Stimulated activated CD8-positive, alpha-beta memory T cell treated with anti-CD3 and anti-CD28 coated beads, Interleukin-12 subunit alpha, Interleukin-12 subunit beta, amount 100 ng/mL, for 4 hours (primary cell): ENCODE measurements at places on chromosomes 6 and 20.

DNA sequence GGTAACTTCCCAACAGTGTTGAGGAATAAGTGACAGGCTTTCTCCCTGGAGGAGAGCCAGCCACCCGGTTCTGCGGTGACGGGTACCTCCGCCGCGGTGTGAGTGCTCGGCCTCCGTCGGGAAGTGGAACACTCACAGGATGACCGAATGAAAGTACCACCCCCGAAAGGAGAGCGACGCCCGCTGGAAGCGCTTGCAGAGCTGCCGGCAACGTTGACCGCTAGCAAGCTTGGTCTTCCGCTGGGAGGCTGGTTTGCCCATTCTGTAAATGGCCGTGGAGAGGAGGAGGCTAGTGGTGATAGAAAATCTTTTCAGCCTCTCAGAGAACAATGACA, 614 bp upstream of the TMEM242 start:
- DNase-seq: peak; percentile 7

DNA sequence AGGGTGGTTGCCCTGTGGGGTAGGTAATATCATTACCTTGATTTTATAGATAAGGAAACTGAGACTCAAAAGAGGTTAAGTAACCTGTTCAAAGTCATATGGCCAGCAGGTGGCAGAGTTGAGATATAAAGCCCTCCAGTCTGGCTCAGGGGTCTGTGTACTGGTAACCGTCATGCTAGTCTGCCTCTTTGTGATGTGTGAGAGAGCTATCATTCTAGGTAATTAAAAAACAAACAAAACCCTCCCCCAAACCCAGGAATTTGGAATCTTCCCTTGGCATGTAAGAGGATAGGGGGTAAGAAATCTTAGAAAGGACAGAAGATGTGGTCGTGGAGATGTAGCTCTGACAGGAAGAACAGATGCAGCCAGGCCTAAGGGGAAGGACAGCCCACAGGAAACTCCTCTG, 206.0 kb downstream of the CDC5L start:
- peak; percentile 10 for DNase-seq

GRCh38 chr20:35497780-35498189, 31.7 kb downstream of the C20orf173 start:
- no peak for DNase-seq

GRCh38 chr20:25258828-25259227, 10.9 kb downstream of the PYGB start:
- no peak for DNase-seq

DNA sequence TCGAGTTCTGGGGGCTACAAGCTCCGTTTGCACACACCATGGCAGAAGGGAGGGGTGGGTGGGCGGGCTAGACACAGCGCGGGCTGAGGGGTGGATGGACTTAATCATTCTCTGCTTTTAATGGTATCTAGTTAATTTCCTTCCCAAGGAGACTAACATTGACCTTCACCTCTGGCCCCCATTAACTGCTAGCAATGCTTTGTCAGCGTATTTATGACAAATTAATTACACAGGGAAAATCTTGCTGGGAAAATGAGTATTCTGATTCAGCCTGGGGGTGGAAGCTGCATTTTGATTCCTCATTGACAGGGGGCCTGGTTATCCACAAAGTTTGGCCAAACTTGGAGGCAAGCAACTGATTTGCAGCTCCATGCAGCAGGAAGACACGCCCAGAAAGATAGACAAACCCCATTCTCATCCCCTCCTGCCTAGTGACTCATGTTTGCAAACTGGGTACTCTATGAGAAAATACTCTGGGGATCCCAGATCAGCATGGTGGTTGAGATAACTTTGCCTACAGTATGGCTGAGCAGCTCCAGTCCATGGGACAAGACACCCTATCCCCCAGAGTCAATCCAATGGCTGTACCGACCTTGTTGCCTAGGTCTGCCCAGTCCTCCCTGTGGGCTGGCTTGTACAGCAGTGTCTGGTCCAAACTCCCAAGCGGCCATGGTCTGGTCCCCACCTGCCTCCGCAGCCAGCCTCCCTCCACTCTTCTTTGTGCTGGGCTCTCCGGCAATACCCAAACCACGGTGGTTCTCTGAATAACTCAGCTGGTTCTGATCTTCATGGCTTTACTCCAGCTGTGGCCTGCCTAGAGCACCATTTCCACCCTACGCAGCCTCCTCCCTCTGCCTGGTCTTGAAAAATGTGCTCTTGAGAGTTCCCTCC, 19.7 kb downstream of the ZBP1 start:
- no peak for DNase-seq

DNA sequence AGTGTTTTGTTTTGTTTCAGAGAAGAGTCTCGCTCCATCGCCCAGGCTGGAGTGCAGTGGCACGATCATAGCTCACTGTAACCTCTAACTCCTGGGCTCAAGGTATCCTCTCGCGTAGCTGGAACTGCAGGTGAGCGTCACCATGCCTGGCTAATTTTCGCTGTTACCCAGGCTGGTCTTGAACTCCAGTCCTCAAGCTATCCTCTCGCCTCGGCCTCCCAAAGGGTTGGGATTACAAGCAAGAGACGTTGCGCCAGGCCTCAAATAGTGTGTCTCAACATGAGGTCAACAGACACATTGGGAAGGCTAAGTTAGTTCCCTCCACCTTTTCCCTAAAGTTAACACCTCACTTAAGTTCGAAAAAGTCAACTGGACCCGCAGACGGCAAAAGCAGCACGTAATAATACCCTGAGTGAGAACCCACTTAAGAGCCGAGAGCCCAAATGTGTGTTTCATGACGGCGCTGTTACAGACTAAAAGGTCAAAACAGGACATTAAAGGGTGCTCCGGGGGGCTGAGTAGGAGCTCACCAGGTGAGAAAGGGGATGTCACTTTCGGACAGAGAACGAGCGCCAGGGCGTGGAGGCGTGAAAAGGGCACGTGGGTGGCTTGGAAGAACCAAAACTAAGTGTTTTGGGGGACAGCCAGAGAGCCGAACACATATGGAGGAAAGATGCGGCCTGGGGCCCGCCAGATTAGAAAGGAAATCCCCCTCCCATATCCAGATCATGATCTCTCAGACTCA, 499 bp downstream of the TTI1 start:
- DNase-seq: no peak

GRCh38 chr6:113765909-113766308, 91.2 kb upstream of the MARCKS start:
- no peak for DNase-seq

DNA sequence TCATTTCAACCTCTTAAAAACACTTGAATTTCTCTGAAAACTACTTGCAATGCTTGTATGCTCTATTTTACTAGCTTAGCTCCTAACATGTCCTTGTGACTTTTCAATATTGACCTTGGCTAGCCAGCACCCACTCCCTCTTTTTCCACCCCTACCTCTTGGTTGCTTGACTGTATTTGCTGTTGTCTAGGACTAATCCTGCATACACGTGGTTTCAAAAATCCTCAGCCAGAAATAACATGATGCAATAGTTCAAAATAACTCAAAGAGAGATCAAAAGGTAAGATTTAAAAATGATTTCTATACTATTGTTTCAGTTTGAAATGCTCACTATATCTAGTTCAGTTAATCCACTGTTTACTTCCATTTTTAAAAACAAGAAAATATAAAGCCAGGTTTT, 102.3 kb upstream of the TBX18 start:
- DNase-seq: no peak

DNA sequence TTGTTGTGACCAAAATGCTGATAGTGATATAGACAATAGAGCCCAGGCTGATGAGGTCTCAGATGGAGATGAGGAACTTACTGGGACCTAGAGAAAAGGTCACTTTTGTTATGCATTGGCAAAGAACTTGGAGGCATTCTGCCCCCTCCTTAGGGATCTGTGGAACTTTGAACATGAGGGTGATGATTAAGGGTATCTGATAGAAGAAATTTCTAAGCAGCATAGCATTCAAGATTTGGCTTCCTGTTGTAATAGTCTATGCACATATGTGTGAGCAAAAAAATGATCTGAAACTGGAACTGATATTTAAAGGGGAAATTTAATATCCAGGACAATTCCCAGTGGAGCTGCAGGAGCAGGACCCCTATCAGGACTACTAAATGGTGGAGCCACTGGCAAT, 17.1 kb downstream of the HLA-A start:
- DNase-seq: no peak

DNA sequence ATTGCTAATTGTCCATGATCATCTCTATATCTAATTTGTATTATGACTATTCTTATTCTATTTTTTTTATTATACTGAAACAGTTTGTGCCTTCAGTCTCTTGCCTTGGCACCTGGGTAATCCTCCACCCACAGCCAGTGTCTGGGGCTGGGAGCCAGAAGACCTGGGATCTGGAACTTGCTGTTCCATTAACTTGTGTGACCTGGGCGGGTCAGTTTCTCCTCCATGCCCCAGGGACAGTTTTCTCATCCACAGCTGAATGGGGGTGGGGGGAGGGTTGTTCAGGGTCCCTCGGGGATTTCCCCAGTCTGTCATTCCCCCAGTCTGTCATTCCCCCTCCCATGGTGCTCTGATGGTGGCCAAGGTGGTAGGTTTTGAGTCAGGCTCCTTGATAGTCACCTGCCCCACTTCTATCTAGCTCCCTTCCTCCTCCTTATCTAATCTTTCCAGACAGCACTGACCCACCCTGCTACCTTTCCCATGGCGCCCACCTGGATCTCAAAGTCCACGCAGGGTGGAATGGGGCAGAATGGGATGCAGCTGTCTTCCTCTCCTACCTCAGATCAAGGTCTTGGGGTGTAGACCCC, 10.9 kb downstream of the ITPR3 start:
- DNase-seq: no peak

- DNase-seq: no peak
These were observed 52.0 kb downstream of the HIVEP1 start for GRCh38 chr6:12064131-12064530.

- no peak for DNase-seq
These were observed 875.9 kb downstream of the HACE1 start for GRCh38 chr6:103983860-103984259.

DNA sequence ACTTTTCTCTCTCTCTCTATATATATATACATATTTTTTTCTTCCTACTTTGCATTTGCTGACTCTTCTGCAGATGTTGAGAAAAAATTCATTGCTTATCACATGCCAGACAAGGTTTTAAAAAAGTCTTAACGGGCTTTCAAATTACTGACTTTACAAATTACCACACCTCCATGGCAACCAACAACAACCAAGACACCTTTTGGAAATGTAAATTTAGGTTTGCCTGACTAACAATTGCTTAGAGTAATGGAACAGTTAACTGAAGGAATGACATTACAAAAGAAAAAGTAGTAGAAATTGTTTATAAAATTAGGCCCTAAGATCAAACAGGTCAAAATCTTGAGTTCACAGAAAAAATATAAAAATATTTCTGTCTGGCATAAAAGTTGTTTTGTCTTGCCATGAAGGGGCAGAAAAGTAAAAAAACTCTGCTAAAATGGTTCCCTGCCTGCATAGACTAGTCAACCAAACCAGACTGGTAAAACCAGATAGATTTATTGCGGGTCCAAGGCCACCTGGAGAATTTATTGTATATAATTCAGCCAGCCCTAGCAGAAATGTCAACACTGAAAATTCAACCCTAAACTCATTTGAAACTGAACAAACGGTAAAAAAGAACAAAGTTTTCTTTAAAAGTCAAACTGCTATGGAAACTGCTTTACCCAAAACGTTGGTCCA, 92.8 kb upstream of the FRMD1 start:
- DNase-seq: no peak

- no peak for DNase-seq
These were observed 599.6 kb downstream of the PTPRT start for GRCh38 chr20:42589976-42590639.

- DNase-seq: no peak
These were observed 110.2 kb downstream of the RCAN2 start for GRCh38 chr6:46381057-46381456.

GRCh38 chr6:84033523-84034451, at the start of gene MRAP2:
Gene MRAP2, plus strand, starts transcription at chr6:84033772. Its CDS starts 21,547 bp downstream, at chr6:84055319.
- DNase-seq: no peak

DNA sequence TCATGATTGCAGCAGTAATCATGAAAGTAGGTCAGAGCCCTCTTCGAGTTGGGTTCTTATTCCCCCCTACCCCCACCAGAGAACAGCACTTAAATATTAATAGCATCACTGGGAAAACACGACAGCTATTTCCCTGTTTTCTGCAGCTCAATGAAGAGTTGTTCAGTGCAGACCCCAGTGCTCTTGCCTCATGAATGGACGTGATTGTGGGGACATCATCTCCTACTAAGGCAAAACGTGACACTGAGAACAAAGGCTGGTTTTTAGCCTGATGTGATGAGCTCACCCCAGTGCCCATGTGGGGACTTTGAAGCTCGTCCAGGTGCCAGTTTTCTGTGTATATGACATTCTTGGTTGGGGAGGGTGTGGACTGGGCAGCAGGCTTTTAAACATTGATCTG, 105.9 kb downstream of the SLC35F1 start:
- DNase-seq: no peak

DNA sequence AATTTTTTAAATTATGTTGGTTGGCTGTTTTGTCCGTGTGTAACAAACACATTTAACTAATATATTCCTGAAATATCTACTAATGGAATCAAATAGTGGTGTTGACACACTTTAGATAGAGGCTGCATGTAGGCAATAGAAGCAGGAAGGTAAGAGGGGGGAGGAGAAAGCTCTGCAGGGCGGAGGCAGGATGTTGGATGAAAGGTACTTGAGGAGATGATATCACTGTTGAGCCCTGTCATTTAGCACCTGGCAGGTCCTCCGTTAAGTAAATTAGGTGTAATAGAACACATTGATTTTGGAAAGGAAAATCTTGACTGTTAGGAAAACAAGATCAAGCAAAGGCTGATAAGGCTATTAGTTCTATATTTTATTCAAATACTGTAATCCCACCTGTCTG, 618.7 kb downstream of the PKHD1 start:
- DNase-seq: no peak

DNA sequence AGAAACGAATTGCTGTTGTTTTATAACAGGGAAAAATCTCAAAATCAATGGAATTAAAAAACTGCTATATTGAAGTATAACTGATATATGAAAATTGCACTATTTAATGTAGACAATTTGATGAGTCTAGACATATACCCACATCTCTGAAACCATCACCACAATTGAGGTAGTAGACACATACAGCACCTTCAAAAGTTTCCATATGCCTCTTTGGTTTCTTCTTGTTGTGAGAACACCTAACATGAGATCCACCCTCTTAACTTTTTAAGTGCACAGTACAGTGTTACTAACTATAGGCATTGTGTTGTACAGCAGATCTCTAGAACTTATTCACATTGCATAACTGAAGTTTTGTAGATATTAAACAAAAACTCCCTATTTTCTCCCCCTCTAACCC, 14.0 kb upstream of the SLC17A5 start:
- DNase-seq: no peak

GRCh38 chr6:22529866-22530265, 39.5 kb upstream of the HDGFL1 start:
- no peak for DNase-seq
